IMR-90 (cell line): ENCODE measurements at places on chromosomes 7 and 10.

DNA sequence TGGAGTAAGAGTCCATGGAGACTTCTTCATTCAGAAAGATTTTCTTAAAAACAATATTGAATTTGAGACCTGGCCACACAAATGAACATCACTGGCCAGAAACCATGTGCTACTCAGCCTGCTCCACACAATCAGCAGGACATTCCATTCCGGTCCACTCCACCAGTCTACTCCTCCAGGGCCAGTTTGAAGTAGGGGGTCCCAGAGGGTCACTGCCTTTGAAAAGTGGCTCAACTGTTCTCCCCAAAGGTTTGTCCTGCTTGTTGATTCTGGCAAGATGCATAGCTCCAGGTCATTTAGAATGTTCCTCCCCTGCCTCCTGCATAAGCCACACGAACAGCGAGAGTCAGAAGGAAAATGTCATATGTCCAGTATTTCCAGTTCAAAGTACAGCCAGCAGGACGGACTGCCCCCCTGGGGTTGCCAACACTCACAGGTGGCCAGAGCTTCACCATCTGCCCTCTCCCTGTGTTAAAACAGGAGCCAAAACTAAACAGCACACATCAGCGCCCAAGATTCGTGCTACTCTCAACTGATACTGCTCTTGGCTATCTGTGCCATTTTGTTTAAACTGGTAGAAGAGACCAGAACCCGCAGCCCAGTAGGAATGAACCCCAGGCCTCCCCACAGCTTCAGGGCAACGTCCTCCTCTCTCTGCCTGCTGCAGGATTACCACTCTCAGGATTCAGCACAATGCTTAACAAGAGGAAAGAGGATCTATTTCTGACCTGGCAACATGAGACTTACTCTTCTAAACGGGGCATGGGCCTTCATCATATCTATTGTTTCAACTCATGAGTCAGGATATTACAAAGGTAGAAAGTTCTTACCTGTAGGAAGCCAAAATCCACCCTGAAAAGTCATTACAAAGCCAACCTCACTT lies 11.3 kb downstream of the GRB10 start:
- H3K4me1 ChIP-seq, result no peaks in the 10 kb centered on the region
- H3K4me3 ChIP-seq, result no peak overlapping the region
- H3K36me3 ChIP-seq, result no peaks in the 10 kb centered on the region; the same call in 1 of the 2 replicates
- H3K27me3 ChIP-seq, result no peaks in the 10 kb centered on the region
- no peak for DNase-seq

GRCh38 chr10:86439544-86439943 lies 72.9 kb upstream of the GRID1 start:
- H3K4me1 ChIP-seq, result peaks cover 8% of the 10 kb centered on the region
- H3K27me3 ChIP-seq, result no peaks in the 10 kb centered on the region
- no peak overlapping the region for H3K27ac ChIP-seq

GRCh38 chr7:34772296-34772938 lies 114.4 kb downstream of the NPSR1 start:
- H3K36me3 ChIP-seq, result no peaks in the 10 kb centered on the region
- DNase-seq, result no peak
- H3K27me3 ChIP-seq, result no peaks in the 10 kb centered on the region
- H3K27ac ChIP-seq, result no peak overlapping the region
- H3K4me3 ChIP-seq, result no peak overlapping the region
- no peaks in the 10 kb centered on the region for H3K4me1 ChIP-seq

- H3K4me3 ChIP-seq, result no peak overlapping the region
- H3K36me3 ChIP-seq, result no peaks in the 10 kb centered on the region
- no peaks in the 10 kb centered on the region for H3K4me1 ChIP-seq
- DNase-seq, result peak; percentile 46
These were observed 96.7 kb downstream of the HTR5A start for GRCh38 chr7:155166673-155167370.
